T-helper 2 cell (primary cell): ENCODE measurements at places on chromosomes 7 and 10.

DNA sequence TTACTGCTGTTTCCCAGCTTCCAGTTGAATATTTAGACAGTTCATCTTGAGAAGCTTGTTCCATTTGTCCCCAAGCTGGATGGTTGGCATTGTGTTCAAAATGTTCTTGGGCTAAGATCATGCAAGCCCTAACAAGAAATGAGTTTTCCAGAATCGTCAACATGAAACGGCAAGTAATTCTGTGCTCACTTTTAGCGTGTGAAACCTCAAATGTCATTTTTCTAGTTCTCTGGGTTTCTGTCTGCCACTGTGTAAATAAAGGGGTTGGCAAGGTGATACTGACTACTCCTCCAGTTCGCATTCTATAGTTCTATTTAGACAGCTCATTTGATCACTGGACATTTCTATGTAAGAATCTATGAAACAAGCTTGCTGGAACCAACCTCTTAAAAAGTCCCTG is 194.0 kb downstream of the AHR start:
- DNase-seq, result no peak

GRCh38 chr7:145605963-145606362 is 510.6 kb upstream of the CNTNAP2 start:
- DNase-seq, result no peak

GRCh38 chr10:127522298-127522697 is 26.8 kb upstream of the NPS start:
- no peak for DNase-seq

DNA sequence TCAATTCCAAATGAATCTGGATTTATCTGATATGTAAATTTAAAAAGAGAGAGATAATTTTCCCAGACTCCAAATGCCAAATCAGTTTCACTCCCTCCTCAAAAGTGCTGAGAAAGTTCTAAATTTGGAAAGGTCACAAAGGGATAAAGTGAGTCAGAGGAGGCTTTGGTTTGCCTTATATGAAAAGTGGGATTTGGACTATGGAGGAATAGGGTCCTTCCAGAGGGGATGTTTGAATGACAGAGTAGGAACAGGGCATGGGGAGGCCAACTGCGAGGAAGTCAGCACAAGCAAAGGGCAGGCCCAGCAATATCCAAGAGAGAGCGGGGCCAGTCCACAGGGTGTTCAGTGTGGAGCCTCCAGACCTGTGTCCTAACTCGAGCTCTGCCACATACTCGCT is 9.8 kb upstream of the FAS start:
- DNase-seq, result no peak

- no peak for DNase-seq
Measured at GRCh38 chr10:7895699-7896090, 77.4 kb downstream of the TAF3 start.

DNA sequence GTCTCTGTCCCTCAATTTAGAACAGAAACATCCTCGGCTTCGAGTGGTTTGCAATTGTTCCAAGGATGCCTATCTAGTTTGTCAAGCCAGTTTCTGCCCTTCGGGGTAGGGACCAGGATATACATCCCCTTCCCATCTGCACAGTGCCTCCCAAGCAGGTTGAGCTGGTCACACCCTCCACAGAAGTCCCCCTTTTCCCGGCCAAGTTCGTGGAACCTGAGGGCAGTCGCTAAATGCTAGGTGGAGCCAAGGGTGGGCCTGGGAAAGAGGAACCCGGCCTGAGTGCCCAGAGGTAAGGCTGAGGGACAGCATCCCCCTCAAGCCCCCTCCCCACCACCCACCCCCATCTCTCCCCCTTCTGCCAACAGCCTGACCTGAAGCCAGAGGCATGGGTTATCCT is 62.4 kb upstream of the NANOS1 start:
- DNase-seq, result no peak

DNA sequence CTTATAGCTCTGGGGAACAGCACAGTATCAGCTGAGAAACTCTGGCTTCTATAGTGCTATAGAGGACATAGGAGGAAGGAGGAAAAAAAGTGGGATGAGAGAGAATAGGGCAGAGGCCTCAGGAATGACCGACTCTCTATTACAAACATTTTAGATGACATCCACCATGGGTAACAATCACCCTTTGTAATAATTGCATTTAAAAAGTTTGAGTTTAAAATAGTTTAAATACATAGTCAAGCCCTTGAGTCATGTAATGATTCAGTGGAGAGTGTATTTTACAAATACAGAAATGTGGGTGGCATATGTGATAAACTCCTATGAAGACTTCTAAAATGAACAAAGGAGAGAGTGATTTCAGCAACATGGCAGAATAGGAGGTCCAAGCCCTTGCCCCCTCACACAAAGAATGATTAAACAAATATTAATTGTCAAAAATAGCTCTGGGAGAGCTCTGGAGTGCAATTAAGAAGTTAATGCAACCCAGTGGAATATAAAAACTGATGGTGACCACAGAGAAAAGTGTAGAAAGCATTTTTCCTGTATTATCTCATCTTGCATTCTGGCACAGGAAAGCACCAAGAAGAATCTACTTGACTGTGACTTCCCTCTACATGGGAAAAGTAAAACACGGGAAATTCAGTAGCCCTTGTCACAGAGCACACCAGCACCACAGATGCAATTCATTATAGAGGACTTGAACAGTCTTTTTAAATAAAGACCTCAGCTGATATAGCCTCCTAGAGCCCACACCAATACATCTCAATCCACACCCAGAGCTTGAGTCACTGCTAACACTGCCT is 569.0 kb upstream of the SORCS1 start:
- no peak for DNase-seq

DNA sequence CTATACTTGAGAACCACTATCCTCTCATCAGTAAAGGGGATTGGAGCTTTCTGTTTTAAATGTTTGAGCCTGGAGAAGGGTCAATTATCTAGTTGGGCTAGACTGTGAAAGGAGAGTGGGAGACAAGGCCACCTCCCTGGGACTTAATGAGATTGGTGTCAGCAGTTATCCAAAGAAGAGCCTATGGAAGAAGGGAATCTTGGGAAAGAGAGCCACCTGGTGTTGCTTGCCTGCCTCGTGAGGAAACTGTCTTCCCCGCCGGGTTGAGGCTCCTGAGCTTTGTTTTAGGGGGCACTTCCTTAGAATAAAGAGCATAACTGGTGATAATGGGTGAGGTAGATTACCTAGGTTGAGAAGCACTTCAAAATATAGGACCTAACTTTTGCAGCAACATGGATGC is 32.0 kb upstream of the ABCB4 start:
- DNase-seq, result no peak

DNA sequence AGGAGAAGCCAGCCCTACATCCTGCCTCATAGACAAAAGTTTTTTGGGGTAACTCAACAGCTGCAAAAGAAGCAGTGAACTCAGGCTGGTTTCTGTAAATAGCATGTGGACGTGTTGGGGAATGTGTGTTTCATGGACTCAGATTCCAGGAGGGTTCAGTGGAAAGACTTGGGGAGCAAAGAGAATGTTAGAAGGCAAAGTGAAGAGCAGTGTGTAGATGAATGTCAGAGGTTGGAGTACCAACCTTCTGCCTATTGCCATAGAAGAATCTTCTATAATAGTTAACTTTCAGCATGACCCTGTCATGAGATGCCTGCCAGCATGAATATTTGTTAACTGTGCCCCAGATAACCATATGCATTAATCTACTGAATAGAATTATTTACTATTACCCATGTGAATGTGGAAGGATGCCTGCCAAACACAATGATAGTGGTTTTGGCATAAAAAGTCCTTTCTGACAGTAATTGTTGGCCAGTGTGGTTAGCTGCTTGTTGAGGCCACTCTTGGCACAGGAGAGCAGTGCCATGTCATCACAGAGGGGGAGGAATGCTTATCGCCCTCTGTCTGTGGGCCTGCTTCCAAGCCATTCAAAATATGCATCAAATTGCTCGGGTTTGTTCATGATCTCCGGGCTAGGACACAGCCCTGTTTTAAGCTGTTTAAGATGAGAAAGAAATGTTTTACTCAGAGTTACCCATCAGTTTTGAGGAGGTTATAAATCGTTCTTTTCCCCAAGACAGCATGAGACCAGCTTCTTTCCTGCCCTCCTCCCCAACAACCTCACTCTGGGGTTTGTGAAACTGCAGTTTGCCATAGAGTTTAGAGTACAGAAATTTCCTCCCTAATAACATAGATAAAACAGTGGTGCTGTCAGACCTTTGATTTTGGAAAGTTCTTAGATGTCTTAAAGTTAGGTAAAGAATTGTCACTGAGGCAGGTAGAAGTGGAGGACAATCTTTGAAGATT is 165.3 kb downstream of the WNT2 start:
- DNase-seq, result no peak

GRCh38 chr7:35495377-35495776 is 199.6 kb downstream of the HERPUD2 start:
- DNase-seq, result no peak

GRCh38 chr7:48165157-48165556 is 6.1 kb upstream of the ABCA13 start:
- no peak for DNase-seq

GRCh38 chr7:148563583-148564274 is 26.8 kb upstream of the C7orf33 start:
- DNase-seq, result no peak

GRCh38 chr10:75209086-75209920 is 1.3 kb upstream of the VDAC2 start:
- DNase-seq, result no peak

DNA sequence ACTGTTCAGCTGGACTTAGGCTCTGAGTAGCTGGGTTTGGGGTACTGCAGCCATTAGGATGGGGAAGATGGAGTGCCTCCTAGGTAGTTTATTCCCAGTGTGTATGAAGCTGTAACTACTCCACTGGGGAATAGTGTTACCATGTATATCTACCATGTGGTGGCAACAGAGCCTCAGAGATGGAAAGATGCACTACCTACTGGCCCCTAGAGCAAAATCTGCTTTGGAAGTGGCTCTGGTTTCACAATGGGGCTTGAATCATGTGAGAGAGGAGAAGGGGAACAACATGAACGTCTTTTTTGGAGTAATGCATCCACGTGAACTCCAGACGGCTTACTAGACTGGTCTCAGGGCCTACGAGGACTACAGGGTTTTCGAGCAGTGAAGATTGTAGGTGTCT is 167.3 kb downstream of the CALCR start:
- no peak for DNase-seq

- DNase-seq, result peak; percentile 40
Measured at GRCh38 chr10:78973901-78974616, 94.7 kb upstream of the ZMIZ1 start.

DNA sequence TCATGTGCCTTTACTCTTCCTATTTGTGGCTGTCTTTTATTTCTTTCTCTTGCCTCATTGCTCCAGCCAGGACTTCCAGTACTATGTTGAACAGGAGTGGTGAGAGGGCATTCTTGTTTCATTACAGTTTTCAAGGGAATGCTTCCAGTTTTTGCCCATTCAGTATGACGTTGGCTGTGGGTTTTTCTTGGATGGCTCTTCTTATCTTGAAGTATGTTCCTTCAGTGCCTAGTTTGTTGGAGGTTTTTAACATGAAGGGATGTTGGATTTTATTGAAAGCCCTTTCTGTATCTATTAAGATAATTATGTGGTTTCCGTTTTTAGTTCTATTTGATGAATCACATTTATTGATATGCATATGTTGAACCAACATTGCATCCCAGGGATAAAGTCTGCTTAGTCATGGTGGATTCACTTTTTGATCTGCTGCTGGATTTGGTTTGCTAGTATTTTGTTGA is 96.8 kb downstream of the GLCCI1 start:
- DNase-seq, result no peak

- DNase-seq, result no peak
Measured at GRCh38 chr10:47388879-47389278, 4.8 kb upstream of the ZNF488 start.

DNA sequence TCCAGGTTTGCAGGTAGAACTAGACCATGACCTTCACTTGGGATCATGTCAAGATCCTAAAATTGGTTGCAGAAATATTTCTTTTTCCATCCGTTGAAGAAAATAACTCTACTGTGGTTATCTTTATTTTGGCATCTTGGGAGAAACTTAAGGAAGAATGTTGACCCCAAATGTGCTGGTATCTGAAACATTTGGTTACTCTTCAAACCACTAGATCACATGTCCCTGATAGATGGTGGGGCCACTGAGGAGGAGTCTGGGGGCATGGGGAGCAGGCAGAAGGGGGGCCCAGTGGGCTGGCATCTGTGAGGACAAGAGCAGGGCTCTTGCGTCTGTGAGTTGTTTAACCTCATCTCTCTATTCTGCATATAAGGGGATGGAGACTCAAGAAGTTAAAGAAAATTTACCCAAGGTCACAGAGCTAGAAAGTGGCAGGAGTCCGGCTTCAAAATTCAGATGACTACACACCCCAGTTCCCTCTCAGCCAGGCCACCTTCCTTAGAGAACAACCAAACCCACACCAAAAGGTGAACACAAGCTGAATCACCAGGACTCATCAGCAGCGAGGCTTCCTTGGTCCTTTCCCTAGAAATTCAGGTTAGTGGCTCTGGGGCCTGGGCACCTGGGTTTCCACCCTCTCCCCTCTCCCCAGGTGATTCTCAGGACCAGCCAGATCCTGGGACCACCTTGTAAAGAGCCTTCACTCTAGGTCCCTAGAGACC is 40.6 kb upstream of the SRGN start:
- DNase-seq, result no peak

- no peak for DNase-seq
Measured at GRCh38 chr7:27513885-27514284, 148.8 kb downstream of the HIBADH start.

DNA sequence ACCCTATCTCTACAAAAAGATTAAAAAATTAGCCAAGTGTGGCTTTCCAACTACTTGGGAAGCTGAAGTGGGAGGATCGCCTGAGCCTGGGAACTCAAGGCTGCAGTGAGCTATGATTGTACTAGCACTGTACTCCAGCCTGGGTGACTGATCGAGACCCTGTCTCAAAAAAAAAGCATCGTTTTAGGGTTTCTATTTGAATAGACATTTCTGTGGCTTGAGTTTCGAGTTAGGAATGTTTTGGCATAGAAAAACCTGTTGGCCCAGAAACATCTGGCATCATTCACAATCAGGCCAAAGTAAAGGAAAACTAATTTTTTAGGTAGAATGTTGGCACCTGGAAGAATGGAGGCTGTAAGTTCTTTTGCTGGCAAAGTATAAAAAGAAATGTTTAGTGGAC is 72.4 kb downstream of the AUTS2 start:
- no peak for DNase-seq

GRCh38 chr7:77284616-77285015 is 85.0 kb upstream of the FGL2 start:
- DNase-seq, result no peak

GRCh38 chr7:7971308-7972040 is 2.9 kb downstream of the GLCCI1 start:
- DNase-seq, result no peak

DNA sequence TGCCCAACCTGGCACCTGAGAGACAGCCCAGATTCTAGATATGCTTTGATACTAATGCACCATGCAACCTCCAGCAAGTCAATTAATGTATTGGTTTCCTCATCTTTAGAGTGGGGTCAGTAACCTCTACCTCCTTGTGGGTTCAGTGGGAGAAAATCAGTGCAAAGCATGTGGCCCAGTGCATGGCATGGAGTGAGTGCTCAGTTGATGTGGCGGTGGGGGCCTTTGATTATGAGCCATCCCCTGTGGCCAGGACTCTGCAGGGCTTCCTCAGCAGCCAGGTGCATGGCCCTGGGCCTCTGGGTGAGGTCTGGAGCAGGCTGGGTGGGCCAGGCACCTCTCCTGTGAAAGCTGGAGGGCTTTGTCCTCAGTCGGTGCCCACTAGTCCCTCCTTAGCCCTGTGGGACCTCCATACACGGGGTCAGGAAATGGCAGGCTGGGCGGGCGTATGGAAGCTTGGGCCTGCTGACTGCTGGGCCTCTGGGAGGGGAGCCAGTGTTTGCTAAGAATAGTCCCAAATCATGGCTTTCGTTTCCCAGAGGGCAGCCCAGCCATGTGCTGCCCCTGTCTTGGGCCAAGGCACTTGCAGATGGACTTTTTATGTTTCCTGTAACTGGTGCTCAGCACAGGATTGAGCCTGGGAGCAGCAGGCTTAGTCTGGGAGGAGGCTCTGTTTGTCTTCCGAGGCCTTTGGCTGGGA is 3.4 kb downstream of the PALD1 start:
- DNase-seq, result no peak
